CD4-positive, alpha-beta T cell treated with Interleukin-2 at 100 ng/mL for 4 hours (primary cell): ENCODE measurements at places on chromosomes 2 and 18.

GRCh38 chr18:41858761-41859555 lies 96.1 kb upstream of the PIK3C3 start:
- no peak for DNase-seq

- DNase-seq, result no peak
Observed at GRCh38 chr2:168348076-168348475, 100.7 kb upstream of the STK39 start.

- peak; percentile 15 for DNase-seq
Observed at GRCh38 chr2:46548103-46548486, 68.7 kb downstream of the TMEM247 start.

GRCh38 chr2:48107326-48107925 lies 201.1 kb upstream of the FBXO11 start:
- no peak for DNase-seq

- no peak for DNase-seq
Observed at GRCh38 chr2:132437852-132438669, 21.5 kb downstream of the GPR39 start.

- DNase-seq, result no peak
Observed at GRCh38 chr18:74420481-74420880, 36.6 kb downstream of the DIPK1C start.

- no peak for DNase-seq
Observed at GRCh38 chr2:129645335-129645734, 334.1 kb upstream of the RAB6C start.

DNA sequence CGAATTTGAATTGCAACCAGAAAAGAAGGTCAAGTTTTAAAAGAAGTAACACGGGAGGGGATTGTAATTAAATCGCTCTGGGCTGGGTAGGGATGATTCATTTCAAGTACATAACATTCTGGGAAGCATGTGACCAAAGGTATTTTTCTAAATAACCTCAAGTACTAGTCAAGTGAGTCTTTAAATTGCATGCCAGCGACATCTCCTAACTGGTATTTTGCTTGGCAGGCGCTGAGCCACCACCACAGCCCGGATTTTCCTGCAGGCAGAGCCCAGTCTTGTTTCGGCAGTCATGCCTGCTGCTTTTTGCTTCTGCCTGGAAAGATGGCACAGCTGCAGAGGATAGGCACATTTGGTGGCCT lies 33.7 kb upstream of the NPAS2 start:
- DNase-seq, result no peak

GRCh38 chr2:63053889-63054602 lies 3.4 kb downstream of the OTX1 start:
- DNase-seq, result no peak

DNA sequence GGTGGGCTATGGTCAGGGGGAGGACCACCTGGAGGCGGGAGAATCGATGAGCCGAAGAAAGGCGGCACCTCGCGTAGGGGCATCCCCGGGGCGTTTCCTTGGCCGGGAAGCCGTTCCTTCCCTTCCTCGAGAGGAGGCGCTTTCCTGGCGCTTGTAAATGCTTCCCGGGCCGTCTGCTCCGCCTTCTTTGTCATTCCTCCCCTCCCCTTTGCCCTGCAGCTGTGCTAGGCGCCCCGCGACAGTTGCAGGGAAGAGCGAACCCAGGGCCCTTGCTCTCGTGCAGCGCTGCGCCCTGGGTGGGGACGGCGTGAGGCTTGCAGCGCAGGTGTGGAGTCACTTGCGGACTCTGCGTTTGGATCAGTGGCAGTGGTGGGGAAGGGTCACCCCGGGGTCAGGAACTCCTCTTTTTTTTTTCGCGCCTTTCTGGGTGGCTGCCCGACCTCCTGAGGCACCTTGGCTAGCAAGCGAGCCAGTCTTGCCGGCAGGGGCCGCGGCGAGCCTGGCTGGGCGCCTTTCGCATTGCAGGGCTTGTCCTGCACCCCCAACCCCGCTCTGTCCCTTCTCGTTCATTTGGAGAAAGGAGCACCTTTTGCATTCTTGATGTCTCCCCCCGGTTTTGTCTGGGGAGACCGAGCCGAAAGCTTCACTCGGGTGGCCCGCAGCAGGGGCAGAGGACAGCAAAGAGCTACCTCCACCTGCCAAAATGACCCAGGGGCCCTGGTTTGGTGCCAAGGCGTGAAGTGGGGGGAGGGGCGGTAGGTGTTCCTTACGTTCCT lies 858 bp downstream of the KCNS3 start:
- DNase-seq, result no peak

DNA sequence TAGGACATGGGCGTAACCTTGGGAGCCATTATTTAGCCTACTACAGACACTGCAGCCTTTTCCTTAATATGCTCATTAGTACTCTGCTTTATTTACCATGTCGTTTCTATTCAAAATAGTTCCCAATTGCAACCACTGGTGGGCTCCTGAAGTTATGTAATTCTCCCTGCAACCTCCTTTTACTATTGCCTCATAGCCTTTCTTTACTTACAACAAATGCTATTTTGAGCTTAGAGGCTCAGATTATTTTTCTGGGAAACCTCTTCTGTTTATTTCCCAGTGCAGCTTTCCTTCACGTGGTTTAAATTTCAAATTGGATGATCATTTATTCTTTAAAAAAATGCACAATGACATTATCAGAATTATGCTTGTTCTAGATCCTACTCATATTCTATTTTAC lies 492.3 kb upstream of the TMEFF2 start:
- no peak for DNase-seq

DNA sequence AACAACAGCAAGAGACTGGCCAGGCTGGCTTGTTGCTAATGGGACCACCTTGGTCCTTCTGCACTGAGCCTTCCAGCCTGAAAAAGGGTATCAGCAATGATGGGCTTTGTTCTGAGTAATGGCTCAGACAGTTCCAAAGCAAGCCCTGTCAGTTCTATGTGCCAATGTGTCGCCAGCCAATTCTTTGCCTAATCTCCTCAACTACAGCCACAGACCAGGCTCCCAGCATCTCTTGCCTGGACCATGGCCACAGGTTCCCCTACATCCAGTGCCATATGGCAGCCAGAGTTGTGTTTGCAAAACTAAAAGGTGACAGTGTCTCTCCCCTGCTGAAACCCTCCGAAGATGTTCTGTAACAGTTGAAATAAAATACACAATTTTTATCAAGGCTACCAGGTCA lies 61.5 kb upstream of the TMEM177 start:
- no peak for DNase-seq

- no peak for DNase-seq
Observed at GRCh38 chr2:17850151-17850550, 28.3 kb upstream of the KCNS3 start.

DNA sequence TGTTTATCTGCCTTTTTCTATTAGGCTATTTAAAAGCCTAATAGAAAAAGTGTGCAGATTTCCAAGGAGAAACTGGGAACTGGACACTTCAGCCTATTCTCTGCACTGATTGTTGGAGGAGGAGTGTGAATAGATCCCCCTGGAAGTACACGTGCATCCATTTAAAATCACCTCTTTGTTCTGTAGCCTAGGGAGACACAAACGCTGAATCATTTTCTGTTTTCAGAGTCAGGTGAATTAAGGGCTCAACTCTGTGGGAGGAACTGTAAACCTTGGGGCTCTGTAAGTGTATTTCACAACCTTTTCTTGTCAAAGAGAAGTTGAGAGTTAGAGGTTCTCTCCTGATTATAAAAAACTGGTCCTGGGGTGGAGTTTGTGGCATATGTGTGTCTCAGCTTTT lies 159.7 kb downstream of the SPAG16 start:
- no peak for DNase-seq

DNA sequence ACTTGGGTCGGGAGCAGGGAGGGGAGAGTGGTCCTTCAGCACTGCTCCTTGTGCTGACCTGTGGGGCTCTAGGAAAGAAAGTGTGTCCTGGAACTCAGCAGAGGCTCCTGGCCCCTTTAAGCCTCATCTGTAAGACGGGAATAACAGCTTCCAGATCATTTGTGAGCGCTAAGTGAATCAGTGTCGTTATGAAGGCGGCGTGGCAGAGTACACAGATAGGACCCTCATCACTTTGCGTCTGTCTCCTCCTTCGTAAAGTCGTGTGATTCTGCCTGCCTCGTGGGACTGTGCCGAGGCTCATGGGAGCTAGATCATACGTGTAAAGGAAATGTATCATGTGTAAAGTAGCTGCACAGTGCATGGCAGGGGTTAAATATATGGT lies 18.6 kb downstream of the COLEC11 start:
- no peak for DNase-seq

DNA sequence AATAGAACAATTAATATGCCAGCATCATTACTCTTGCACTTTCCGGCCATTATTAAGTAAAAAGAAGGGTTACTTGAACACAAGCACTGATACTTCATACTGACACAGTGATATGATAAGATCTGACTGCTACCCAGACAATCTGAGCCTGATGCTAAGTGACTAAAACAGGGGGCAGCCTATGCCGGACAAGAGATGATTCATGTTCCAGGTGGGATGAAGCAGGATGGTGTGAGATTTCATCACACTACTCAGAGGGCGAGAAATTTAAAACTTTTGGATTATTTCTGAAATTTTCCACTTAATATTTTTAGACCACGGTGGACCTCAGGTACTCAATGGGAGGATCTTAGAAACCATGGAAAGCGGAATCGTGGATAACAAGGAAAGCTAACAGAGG lies 61.7 kb downstream of the LIPG start:
- DNase-seq, result no peak

- no peak for DNase-seq
Observed at GRCh38 chr2:171630812-171631626, 56.2 kb upstream of the DYNC1I2 start.

GRCh38 chr2:113240915-113241911 lies 37.5 kb downstream of the PAX8 start:
- no peak for DNase-seq

DNA sequence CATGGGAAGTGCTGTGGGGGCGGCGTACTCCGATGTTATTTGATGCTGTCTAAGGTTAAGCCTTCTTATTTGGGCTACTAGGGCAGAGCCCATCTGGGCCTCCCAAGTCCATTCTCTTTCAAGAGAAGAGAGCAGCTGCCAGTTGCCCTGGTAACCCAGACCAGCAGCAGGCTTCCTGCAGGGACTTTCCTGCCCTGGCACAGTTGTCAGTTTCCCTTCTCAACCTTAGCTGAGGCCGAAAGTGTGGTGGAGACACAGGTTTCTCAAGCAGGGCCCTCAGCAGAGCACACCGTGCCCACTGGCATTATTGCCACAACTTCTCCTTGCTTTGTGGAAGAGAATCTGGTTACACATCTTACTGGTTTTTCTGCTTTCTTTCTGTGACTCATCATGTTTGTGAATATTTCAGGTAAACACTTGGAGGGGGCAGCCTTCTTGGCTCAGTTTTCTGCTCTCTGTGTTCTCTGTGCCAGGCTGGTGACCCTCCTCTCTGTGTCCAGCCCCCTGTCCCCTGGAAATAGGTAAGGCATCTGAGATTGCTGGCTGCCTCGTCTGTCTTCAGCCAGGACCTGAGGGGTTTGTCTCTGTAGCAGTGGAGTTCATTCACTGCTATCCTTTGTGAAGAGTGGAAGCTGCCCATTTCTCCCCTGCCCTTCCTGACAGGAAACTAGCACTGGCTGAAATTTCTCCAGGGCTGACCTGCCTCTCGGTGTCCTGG lies 111.0 kb downstream of the B3GNT2 start:
- DNase-seq, result peak; percentile 58

DNA sequence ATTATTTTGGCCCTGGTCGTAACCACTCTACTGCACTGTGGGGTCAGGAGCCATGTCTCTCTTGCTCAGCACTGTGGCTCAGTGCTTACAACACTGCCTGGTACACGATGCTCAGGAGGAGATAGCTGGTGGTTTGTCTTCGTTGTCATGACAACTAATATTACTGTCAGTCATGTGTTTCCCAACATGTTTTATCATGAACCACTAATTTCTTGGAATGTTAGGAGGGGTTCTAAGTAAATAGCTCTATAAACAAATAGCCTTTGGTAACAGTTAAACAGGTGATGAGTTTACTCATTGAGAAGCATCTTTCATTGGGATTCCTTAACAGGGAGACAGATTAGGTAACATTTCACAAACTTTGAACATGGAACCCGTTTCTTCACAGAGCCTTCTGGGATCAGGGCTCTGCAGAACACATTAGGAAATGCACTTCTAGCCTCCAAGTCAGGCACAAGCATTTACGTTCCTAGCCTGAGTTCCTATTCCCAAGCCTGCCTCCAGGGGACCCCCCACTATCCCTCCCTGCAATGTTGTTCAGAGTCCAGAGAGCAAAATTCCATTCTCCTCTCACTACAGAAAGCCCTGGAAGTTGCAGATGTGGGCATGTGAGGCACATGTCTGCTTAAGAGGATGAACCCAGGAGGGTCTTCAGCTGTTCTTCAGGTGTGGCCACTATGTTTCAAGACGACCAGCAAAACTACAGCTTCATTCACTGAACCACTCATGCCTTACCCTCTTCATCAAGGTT lies 6.4 kb upstream of the RBM44 start:
- peak; percentile 51 for DNase-seq

- no peak for DNase-seq
Observed at GRCh38 chr2:241223211-241224017, 34.9 kb downstream of the ANO7 start.

- DNase-seq, result no peak
Observed at GRCh38 chr2:127917916-127918315, 32.2 kb upstream of the AMMECR1L start.

DNA sequence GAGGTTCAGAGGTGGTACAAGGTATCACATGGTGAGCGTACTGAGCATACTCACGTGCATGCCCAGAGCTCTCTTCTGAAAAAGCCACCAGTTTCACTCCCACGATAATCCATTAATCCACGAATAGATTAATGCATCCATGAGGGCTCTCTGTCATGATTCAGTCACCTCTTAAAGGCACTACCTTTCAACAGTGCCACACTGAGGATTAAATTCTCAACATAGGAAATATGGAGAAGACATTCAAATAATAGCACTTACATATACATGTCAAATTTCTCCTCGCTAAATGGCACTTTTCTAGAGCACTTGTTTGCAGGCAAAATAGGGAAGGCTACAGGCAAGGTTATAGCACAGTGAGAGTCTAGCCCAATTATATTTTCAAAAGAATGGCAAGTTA lies 825.9 kb downstream of the TRIB2 start:
- no peak for DNase-seq

- DNase-seq, result no peak
Observed at GRCh38 chr2:128791985-128792320, 473.3 kb upstream of the HS6ST1 start.

DNA sequence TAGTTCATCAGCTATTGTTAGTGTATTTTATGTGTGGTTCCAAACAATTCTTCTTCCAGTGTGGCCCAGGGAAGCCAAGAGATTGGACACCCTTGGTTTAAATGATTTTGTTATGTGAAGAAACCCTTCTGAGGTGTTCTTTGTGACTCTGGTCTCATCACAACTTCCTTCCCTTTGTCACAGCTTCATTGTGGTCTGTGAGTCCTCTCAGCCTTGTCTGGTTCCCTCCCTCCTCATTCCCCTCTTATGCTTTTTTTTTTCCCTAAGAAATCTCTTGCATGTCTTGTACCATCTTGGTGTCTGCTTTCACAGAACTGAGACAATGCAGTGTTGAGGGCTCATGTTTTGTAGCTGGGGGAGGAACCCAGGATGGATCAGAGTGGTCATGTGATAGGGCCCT lies 118.9 kb downstream of the TMEM182 start:
- DNase-seq, result no peak

DNA sequence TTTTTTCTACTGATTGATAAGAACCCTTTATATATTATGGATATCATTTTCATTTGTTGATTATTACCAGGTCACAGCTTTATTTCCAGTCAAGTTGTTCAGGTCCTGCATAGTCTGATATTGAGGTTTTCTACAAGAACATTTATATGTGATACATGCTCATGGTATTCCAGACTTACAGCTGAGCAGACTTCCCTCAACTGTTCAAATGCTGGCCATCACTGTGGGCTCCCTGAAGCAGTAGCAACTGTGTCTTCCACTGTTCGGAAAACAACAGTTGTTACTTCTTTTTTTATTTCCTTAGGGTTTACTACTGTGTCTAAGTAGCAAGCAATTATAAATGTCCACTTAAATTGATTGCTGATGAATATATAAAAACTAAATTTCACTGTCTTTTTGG lies 79.5 kb downstream of the DGKD start:
- no peak for DNase-seq
